GM13977 (cell line): ENCODE measurements at places on chromosomes 3 and 15.

- DNase-seq = peak; percentile 70
Measured at GRCh38 chr3:158094235-158095110, 11.7 kb downstream of the SHOX2 start.

DNA sequence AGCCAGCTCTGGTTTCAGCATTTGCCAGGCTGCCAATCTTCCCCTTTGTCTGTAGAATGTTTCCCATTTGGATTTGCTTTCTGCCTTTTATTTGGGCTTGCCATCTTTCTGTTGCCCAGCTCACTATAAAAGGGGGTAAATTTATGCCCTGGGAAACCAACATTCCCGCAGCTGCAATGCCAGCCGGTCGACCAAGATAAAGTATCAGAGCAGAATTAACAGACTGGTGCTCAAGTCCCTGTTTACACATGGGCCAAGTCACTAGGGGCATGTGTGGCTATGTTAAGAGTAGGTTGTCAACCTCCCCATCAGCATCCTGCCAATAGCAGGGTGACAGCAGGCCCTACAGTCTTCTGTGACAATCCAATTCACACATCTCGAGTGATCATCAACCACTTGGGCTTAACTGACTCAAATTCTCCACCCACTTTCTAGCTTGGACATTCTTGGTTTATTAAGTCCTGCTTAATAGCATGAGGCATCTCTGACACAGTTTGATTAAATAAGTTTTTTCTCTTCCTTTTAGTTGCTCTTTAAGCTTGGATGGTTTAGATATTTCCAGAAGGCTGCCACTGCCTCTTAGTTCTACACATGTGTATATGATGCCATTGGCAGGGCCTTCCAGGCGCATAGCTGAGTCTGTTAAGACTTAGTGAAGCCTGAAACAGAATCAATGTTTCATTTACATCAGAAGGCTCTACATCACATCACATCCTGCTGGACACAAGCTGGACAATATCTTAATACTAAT is 24.1 kb upstream of the VEPH1 start:
- no peak for DNase-seq

GRCh38 chr15:63894662-63894949 is 60.9 kb upstream of the HERC1 start:
- DNase-seq = no peak

DNA sequence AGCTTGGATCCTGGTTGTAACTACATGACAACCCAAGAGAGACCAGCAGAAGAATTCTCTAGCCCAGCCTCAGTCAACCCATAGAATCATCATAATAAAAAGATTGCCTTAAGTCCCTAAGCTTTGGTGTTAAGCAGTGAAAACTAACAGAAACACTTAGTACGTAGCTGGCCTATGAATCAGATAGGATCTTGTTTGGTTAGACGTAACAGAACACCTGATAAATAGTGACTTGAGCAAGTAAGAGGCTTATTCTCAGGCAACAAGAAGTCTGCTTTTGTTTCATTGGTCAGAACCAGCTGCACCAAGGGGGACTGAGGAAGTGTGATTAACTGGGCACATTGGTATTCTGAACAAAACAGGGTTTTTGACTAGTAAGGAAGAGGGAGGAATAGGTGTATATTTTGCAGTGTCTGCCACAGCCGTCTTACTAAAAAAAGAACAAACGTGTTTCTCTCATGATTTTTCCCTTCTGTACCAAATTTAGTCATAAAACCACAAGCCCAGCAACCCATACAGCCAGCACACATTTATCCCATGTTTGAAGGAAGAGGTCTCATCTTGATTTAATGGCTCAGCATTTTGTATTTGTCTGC is 53.3 kb upstream of the GLCE start:
- DNase-seq = no peak
